H54 (cell line): ENCODE measurements at places on chromosomes 2 and 18.

DNA sequence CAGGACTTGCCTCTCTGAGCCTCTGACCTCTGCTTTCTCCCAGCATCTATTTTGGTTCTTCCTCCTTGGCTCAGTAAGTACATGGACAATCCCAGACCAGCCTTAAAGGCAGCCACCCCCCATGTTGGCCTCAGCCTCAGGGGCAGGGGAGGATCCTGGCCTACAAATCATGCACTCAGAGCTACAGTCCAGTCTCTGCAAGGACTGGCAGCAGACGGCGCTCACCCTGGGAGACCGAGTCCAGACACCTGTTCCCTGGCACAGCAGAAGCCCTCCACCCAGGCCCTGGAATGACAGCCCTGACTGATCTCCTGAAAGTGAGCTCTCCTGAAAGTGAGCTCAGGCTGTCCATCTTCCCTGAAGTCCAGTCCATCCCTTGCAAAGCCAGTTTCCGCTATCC lies 25.7 kb upstream of the PTPN4 start:
- DNase-seq = no peak

GRCh38 chr18:49663899-49664890 lies 102.3 kb downstream of the LIPG start:
- no peak for DNase-seq

- DNase-seq = no peak
These were observed 41.3 kb upstream of the PGAP1 start for GRCh38 chr2:196967775-196968174.

- no peak for DNase-seq
These were observed 188.8 kb upstream of the NABP1 start for GRCh38 chr2:191489177-191489576.

- no peak for DNase-seq
These were observed 554 bp downstream of the FEV start for GRCh38 chr2:218984239-218985020.

DNA sequence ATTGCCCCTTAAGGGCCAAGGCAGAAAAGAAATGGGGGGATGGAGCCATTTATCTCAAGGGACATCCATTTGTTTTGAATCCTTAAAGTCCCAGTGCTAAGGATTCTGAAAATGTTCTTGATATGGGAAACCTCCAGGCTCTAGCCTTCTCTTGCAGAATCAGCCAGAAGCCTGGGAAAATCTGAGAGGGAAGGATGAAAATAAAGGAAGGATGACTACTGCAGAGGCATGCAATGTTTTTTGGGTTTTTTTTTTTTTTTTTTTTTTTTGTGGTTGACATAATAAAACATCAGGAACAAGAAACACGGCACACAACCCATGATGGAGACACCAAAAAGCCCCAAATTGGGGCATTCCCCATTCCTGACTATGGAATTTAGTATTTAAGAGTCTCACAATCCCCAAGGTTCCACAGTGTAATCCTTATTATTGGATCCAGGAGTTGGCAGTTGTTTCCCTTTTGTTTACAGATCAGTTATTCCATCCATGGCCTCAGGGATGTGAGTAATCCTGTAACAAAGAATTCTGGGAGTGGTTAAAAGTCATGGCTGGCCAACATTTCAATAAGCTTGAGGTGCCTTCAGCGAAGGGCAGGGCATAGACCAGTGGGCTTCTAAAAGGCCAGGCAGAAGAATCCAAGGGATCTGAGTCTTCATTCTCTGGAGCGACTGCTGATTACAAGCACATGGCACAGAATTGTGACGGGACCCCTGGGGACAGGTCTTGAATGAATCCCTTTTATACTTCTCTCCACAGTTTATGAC lies 337.5 kb downstream of the GULP1 start:
- no peak for DNase-seq

DNA sequence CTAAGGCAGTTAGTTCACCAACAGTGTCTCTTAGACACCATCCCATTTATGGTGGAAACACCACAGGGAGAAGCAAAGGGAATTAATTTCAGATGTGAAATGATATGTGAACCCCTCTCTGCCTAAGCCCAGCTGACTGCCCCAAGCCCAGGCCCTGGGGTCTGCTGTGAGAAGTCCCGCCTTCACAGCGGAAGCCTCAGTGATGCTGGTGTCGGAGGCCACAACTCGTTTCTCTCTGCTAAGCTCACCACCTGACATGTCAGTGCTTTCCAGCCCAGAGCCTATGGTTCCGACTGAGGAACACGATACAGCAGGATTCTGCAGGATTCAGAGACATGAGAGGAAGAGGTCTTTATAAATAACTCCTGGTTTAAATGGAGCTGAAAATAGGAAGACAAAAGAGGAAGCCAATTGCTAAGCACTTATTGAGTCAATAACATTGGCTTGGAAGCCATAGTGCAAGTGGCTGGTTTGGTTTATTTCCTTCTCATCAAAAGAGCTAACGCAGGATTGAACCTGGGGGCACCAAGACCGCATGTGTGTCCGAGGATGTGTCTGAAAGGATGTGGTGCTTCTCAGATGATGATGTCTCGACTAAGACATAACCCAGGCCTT lies 21.9 kb upstream of the LOXHD1 start:
- no peak for DNase-seq

DNA sequence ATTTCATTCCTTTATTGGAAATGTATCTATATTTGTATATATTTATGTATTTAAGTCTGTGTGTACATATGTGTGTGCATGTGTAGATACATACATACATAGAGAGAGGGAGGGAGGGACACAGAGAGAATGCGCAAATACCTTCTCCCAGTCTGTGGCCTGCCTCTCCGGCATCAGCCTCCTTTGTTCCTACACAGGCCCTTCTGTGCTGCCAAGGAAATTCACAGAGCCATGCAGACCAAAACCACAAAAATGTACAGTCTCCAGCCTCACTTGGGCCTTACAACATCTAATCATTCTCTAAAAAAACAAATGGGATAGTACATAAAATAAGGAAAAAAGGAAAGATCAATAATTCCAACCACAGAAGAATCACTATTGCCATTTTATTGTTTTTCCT lies 8.8 kb upstream of the CRACDL start:
- DNase-seq = no peak

DNA sequence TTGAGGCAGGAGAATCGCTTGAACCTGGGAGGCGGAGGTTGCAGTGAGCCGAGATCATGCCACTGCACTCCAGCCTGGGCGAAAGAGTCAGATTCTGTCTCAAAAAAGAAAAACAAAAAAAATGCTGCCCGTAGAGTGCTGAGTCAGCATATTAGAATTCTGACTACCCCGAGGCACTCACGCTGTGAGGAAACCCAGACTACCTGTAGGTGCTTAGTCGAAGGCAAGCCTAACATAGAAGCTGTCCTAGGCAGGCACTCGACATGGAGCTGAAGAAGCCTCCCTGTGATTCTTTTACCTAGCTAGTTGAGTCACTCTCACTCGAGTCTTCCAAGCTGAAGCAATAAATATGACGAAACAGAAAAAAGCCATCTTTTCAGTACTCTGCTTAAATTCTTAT lies 1323.2 kb upstream of the DDX18 start:
- DNase-seq = no peak
